Ovary (tissue), 10 donors: ENCODE measurements at places on chromosomes 2 and 18. TPM values are rescaled to one million over a fixed set of nuclear protein-coding genes. Genes with fewer than 3 reads are reported as not detected.
A peak's percentile ranks its signal among the peaks of the same experiment; 100 is the strongest.

Gene CDH20
- total RNA-seq, result not detected

Gene ANKRD30B
- not detected for total RNA-seq

Gene RFTN2
- 11.9 TPM for total RNA-seq

Gene HOXD1
- total RNA-seq, result 0.48 TPM

Gene HTRA2
- 36.9 TPM for total RNA-seq

Gene GPD2
- 22.4 TPM for total RNA-seq

Gene GPR155
- 5.4 TPM for total RNA-seq

Gene DTNB
- total RNA-seq, result 24.9 TPM

Gene CDKL4
- 1.9 TPM for total RNA-seq

DNA sequence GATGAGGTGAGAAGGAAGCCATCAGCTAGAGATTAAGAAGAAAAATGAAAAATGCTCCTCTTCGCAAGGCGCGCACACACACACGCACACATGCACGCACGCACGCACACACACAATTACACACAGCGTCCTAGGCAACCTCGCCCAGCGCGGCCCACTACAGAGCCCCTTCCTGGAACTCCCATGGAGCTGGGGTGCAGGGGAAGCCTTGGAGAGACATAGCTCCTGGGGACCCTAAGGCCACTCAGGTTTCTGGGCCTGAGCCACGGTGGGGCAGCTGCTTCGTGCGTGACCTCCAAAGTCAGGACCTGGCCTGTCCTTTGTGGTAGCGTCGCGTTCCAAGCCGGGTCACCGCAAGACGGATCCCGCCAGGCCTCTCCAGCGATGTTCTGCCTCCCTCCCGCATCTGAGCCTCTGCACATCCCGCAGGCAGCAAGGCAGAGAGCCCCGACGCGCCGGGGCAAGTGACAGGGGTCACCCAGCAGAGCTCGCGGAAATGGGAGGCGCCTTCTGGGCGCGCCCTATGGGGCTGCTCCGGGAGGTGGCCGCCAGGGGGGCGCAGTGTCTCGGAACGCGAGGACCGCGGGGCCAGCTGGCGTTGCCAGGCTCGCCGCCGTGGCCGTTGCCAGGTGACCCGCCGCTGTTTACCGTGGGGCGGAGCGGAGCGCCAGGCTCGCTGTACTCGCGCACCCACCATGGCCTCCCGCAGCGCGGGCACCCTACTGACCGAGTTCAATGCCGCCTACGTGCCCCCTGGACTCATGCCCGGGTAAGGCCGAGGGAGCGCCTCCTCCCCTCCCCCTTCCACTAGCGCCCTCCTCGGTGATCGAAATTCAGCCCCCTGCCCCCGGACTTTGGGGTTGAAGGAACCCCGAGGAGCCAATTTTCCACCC is 79.0 kb downstream of the CIB4 start:
- DNase-seq, result no peak
- H3K27me3 ChIP-seq, result no peaks in the 10 kb centered on the region
- H3K27ac ChIP-seq, result no peak overlapping the region
- H3K36me3 ChIP-seq, result no peaks in the 10 kb centered on the region
- peak overlapping the region; percentile 23 for H3K4me3 ChIP-seq

GRCh38 chr2:53268626-53269025 is 499.0 kb upstream of the CHAC2 start:
- no peaks in the 10 kb centered on the region for H3K4me1 ChIP-seq
- no peaks in the 10 kb centered on the region for H3K27me3 ChIP-seq
- no peak overlapping the region for H3K4me3 ChIP-seq
- no peak overlapping the region for H3K27ac ChIP-seq
- DNase-seq, result no peak

DNA sequence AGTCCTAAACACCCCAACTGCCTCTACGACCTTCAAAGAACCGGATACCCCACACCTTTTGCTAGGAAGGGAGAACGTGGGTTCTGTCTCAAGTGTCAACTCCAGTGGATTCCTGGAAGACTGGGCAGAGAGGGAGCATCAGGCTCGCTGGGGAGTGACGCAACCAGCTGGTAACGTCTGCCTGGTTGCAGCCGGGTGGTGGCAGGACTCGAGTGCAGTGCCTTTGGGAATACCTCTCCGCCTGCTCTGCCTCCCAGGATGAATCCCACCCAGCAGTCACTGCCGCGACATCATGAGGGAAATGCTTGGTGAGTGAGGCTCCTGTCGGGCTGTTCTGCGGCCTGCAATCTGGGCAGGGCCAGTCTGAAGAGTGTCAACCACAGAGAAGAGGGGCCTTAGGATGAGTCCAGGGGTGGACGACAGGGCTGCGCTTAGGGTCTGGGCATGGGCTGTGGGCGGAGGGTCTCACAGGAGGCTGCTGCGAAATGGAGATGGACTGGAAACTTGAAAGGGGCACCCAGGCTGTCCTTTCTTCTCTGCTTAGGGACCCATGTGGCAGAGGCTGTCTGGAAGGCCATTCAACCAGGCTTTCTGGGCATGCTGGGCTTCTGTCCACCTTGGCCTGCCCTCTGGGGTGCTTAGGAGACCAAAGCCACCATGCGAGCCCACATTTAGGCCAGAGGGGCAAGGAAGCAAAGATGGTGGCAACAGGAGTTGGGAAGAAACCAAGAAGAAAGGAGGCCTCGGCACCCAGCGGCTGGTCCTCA is 12.9 kb downstream of the GPR17 start:
- no peaks in the 10 kb centered on the region for H3K36me3 ChIP-seq
- peaks cover 10% of the 10 kb centered on the region for H3K4me1 ChIP-seq
- no peaks in the 10 kb centered on the region for H3K27me3 ChIP-seq
- H3K27ac ChIP-seq, result no peak overlapping the region
- no peak overlapping the region for H3K4me3 ChIP-seq
- no peak for DNase-seq

DNA sequence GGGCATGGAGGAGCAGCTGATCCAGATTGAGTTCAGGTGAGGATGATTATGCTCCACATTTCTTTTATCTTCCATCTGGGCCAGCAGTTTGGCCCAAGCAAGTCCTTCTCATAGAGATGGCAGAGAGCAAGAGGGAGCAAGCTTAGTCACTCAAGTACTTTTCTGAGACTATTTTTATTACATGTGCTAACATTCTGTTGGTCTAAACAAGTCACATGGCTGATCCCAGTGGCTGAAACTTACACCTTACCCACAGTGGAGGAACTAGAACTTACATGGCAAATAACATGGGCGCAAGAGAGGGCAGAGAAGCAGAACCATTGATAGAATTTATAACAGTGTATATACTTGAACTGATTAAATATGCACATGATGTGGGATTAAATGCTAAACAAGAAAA is 105.7 kb downstream of the KYNU start:
- no peak overlapping the region for H3K27ac ChIP-seq
- DNase-seq, result no peak
- H3K4me1 ChIP-seq, result no peaks in the 10 kb centered on the region
- no peaks in the 10 kb centered on the region for H3K27me3 ChIP-seq
- no peaks in the 10 kb centered on the region for H3K36me3 ChIP-seq
- no peak overlapping the region for H3K4me3 ChIP-seq

- no peaks in the 10 kb centered on the region for H3K27me3 ChIP-seq
- H3K4me1 ChIP-seq, result no peaks in the 10 kb centered on the region
- H3K4me3 ChIP-seq, result no peak overlapping the region
- DNase-seq, result no peak
- no peak overlapping the region for H3K27ac ChIP-seq
- no peaks in the 10 kb centered on the region for H3K36me3 ChIP-seq
Observed at GRCh38 chr2:210195101-210195852, 24.1 kb upstream of the KANSL1L start.

GRCh38 chr18:47574966-47575365 is 323.5 kb upstream of the SKOR2 start:
- H3K27ac ChIP-seq, result no peak overlapping the region
- no peak overlapping the region for H3K4me3 ChIP-seq
- DNase-seq, result no peak

- no peaks in the 10 kb centered on the region for H3K27me3 ChIP-seq
- H3K4me3 ChIP-seq, result no peak overlapping the region
- H3K4me1 ChIP-seq, result no peaks in the 10 kb centered on the region
- no peaks in the 10 kb centered on the region for H3K36me3 ChIP-seq
Observed at GRCh38 chr2:121297217-121297830, 12.3 kb upstream of the TFCP2L1 start.

DNA sequence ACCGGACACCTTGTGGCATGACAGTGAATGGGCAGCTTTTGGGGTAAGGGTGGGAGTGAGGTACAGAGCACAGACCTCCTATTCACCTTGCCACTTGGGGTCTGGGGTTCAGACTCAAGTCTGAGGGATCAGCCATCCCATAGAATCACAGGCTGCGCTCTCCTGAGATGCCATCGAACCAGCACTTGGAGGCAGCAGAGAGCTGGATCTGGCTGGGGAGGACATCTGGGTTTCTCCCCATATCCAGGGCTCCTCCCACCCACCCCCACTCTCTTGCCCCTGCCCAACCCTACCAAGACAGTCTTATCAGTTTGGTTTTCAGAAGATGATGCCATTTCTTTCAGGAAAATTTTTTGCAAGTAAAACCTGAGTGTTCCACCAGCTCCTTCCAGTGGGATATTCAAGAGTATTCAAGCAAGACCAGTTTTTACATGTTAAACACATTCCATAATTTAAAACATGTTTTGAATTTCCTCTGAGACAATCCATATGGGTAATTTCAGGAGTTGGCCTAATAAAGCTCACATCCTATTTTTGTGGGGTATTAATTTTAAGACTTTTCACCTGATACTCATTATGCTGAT is 29.2 kb upstream of the TEX44 start:
- no peak overlapping the region for H3K4me3 ChIP-seq
- no peaks in the 10 kb centered on the region for H3K4me1 ChIP-seq
- peak; percentile 57 for DNase-seq
- no peak overlapping the region for H3K27ac ChIP-seq
- no peaks in the 10 kb centered on the region for H3K36me3 ChIP-seq

GRCh38 chr2:96534701-96535181 is 1.8 kb upstream of the ARID5A start:
- peaks cover 14% of the 10 kb centered on the region for H3K4me1 ChIP-seq
- no peaks in the 10 kb centered on the region for H3K36me3 ChIP-seq
- H3K4me3 ChIP-seq, result no peak overlapping the region

- H3K4me1 ChIP-seq, result no peaks in the 10 kb centered on the region
- H3K36me3 ChIP-seq, result no peaks in the 10 kb centered on the region
- DNase-seq, result no peak
Observed at GRCh38 chr2:196234672-196235071, 63.3 kb upstream of the STK17B start.

DNA sequence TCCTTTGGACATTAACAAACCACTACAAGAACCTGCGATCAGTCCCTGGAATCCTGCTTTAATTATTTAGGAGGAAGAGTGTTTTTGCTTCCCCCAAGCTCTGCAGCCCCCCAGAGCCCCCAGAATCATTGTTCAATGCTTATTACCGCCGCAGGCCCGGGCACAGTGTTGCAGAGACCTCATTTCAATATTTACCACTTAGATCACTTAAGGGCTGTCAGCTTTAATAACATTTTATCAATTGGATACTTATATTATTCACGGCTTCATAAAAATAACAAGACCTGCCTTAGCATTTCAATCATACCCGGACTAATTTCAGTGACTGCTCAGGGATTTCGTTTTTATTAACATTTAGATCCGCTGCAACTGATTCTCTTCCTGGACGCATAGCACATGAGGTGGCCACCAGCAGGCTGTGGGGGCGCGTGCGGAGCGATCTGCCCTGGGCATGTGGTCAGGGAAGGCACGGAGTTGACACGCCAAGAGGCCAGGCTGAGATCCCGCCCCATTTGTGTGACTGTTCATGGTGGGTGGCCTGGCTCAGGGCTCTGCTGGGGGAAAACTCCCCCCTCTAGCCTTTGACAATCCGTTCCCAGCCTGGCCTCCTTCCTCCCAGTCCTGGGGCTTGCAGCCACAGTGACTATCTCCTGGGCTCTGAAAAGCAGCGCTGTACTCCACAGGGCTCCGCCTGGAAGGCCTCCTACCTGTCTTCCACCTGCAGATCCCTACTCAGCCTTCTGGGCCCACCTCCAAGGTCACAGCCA is 267.6 kb downstream of the SRBD1 start:
- no peak overlapping the region for H3K27ac ChIP-seq
- no peaks in the 10 kb centered on the region for H3K36me3 ChIP-seq
- DNase-seq, result no peak
- no peaks in the 10 kb centered on the region for H3K27me3 ChIP-seq
- no peaks in the 10 kb centered on the region for H3K4me1 ChIP-seq

DNA sequence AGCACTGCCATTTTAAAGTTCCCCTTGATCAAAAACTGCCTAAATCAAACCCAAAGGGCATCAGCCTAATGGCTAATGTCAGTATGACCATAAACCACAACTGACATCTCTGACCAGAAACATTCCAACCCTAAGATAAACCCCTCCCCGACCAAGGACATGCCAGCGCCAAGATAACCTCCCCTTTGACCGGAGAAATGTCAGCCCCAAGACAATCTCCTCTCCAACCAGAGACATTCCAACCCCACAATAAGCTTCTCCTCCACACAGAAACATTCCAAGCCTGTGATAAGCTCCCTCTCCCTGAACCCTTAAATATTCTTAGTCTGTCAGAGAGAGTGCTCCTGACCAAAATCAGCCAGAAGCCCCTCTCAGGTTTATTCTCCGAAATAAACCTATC is 188.3 kb upstream of the MSH6 start:
- H3K4me3 ChIP-seq, result no peak overlapping the region
- H3K36me3 ChIP-seq, result no peaks in the 10 kb centered on the region
- DNase-seq, result no peak
- no peak overlapping the region for H3K27ac ChIP-seq
- no peaks in the 10 kb centered on the region for H3K27me3 ChIP-seq

- H3K4me1 ChIP-seq, result peaks cover 8% of the 10 kb centered on the region
- no peaks in the 10 kb centered on the region for H3K27me3 ChIP-seq
- no peak overlapping the region for H3K27ac ChIP-seq
Observed at GRCh38 chr18:79954791-79955190, 3.3 kb upstream of the SLC66A2 start.

- H3K27me3 ChIP-seq, result no peaks in the 10 kb centered on the region
- H3K4me1 ChIP-seq, result peaks cover 5% of the 10 kb centered on the region
- DNase-seq, result no peak
- no peak overlapping the region for H3K4me3 ChIP-seq
Observed at GRCh38 chr2:221350616-221351015, 221.5 kb downstream of the EPHA4 start.

GRCh38 chr2:182858671-182859070 is 7.8 kb downstream of the FRZB start:
- no peaks in the 10 kb centered on the region for H3K36me3 ChIP-seq
- no peak overlapping the region for H3K27ac ChIP-seq
- no peak overlapping the region for H3K4me3 ChIP-seq
- H3K27me3 ChIP-seq, result no peaks in the 10 kb centered on the region
- H3K4me1 ChIP-seq, result peaks cover 2% of the 10 kb centered on the region
- DNase-seq, result no peak

- DNase-seq, result no peak
- H3K4me3 ChIP-seq, result no peak overlapping the region
- H3K4me1 ChIP-seq, result peaks cover 4% of the 10 kb centered on the region
- no peaks in the 10 kb centered on the region for H3K36me3 ChIP-seq
- H3K27ac ChIP-seq, result no peak overlapping the region
Observed at GRCh38 chr2:54524226-54524991, 68.3 kb downstream of the SPTBN1 start.
